ENCODE measurements at places on chromosomes 1 and 21.

- DNase-seq = no peak
Observed at GRCh38 chr1:156464335-156464734, 36.2 kb downstream of the MEF2D start.

DNA sequence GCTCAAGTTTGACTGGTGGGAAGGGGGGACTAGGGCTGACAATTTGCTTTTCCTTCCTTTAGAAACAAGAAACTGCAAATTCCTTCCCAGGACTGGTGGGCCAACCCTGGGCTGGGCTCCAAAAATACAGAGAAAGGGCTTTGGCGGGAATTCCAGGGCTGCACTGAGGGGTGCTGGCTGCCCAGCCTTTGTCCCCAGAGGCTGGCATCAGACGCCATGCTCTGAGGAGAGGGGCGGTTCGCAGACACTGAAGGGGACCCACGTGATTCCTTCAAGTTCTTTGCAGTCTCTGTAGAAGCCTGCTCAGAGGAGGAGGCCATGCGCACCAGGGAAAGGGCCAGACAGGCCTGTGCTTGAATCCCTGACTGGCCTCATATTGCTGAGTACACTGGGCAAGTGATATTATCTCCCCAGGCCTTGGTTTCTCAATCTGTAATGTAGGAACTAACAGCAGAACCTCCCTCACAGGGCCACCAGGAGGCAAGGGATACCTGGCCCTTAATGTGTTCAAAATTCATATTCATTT, 119.5 kb downstream of the EPHB2 start:
- DNase-seq = no peak

DNA sequence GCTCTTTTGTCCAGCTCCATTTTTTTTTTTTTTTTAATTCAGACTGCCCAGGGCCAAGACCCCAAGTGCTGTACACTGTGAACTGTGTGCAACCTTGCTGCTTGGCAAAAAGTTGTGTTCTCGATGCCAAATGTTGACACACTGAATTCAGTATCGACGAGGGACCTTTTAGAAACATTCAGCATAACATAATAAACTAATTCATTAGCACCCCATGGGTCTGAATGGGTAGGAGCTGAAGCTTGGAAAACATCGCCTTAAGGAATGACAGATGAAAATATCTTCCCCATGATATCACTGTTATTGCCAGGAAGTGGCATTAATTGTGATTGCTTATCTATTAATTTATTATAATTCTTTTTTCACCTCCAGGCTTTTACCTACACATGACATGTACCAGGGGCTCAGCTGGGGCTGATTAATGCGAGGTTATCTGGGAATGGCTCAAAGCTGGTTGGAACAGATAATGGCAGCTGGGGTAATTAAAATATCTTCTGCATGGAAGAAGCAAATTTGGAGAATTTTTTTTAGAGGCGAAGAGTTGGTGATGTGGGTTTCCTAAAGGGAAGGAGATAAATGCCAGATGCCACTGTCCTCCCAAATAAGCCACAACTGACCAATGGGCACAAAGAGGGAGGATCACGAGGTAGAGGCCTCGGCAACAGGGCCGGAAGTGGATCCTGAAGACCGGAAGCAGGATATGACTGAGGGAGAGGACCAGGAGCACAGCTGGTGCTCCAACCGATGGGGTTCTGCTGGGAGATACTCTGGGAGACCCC, 169.3 kb downstream of the GRIK3 start:
- no peak for DNase-seq

GRCh38 chr21:38376235-38376634, 119.4 kb downstream of the KCNJ15 start:
- no peak for DNase-seq

DNA sequence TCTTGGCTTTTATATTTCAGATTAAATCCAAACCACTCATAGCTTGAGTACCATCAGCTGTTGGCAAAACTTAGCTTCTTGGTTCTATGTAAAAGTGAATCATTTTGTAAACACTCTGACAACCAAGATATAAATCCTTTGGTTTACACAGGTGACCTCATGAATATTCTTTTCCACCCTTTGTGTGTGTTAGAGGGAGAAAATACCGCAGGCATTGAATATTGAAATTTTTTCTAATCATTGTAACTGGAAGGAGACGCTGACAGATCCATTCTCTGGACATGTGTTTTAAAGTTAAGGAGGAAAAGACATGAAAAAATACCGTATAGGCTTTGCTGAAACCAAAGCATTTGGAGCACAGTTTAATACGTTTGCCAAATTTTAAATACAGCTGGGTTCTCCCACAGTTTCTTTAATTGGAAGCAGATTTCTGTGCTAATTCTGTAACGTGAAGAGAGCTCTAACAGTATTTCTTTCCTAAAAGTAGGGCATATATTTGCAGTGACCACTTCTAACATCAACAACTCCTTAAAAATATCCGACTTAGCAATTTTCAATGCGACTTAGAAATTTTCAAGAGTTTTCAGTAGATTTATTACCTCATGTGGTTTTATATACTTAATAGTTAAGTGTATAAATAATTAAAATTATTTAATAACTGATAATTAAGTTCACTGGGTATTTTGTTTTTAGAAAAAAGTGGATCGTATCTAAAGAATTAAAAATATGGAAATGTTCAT, 388.2 kb downstream of the USP25 start:
- DNase-seq = no peak

DNA sequence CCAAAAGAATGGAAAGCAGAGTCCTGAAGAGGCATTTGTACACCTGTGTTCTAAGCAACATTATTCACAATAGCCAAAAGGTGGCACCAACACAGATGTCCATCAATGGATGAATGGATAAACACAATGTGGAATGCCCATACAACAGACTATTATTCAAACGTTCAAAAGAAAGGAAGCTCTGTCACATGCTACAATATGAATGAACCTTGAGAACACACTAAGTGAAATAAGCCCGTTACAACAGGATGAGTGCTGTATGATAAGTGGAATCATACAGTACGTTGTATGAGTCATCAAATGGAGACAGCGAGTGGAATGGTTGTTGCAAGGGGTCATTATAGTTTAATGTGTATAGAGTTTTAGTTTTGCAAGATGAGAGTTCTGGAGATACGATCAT, 80.1 kb downstream of the SH3BGR start:
- no peak for DNase-seq

DNA sequence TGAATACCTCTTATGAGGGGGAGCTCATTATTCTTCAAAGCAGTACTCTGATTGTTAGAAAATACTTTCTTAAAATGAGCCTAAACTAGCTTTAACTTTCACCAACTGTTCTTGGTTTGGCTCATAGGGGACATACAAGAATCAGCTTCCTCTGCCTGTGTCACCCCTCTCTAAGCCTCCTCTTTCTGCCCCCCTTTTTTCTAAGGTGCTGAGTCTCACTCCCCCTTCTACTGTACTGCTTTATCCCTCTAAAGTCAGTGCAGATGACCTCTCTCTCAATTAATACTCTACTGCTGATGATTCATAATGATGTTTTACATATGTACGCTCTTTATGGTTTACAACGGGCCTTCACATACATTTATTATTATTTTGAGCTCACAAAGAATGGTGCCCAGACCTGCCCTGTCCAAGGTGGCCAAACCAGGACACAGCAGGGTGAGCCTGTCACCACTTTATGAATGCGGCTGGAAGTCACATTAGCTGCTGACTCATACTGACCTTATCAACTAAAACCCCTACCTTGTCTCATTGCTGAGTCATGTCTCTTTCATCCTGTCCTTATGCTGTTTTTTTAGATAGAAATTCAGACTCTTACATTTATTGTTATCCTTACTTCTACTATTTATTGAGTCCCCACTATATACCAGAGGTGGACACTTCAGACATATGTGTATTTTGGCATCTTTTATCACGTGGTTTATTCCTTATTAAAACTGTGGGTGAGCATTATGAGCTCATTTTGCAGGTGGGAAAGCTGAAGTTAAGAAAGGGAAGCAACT, 126.9 kb downstream of the RNF220 start:
- no peak for DNase-seq

DNA sequence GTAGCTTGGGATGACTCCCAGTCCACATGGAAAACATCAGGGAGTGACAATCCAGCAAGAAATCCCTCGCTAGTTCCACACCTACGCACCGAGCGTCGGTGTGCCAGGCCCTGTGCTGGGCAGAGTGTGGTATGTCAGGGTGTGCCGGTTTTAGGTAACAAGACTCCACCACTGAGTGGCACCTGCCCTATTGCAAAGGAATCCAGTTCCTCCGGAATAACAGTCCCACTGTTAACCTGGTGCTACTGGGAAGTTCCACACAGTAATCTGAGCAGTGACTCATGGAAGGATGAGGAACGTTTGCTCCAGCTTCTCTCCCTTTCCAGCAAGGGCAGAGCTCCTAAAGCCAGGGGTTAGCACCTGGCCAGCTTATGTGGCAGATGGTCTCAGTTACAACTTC, 14.3 kb downstream of the RNF207 start:
- no peak for DNase-seq

DNA sequence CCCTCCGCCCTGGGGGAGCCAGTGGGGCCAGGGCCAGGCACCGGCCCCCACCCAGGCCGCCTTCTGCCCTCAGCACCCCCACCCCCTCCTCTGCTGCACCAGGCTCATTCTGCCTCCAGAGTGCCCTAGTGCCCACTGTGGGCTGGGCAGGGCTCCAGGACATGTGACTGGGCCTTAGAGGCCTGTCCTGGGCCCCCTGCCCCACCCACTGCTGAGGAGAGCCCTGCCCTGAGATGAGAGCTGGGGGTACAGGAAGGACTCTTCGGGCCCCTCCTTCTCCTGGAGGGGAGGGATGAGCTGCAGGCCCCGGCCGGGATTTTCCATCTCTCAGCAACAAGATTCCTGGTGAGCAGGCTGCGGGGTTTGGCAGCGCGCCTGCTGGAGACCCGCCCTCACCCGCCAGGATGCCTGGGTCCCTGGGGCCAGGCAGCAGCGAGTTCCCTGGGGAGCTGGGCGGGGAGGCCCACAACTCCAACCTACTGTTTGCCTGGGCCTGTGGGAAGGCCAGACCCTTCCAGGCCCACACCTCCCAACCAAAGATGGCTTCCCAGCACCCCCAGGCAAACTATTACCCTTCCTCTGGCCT, 14.0 kb downstream of the AHDC1 start:
- DNase-seq = no peak

GRCh38 chr1:8439015-8439702, 121.2 kb downstream of the SLC45A1 start:
- DNase-seq = peak; percentile 30

GRCh38 chr1:21659099-21659923, 9.8 kb downstream of the RAP1GAP start:
- DNase-seq = peak; percentile 54

- no peak for DNase-seq
Observed at GRCh38 chr1:223825767-223826748, 19.7 kb downstream of the TP53BP2 start.

- DNase-seq = no peak
Observed at GRCh38 chr1:17861685-17862084, 106.6 kb downstream of the ACTL8 start.

- peak; percentile 43 for DNase-seq
Observed at GRCh38 chr1:246329900-246330299, 177.2 kb downstream of the SMYD3 start.

GRCh38 chr1:58812468-58812867, 28.6 kb upstream of the JUN start:
- DNase-seq = no peak

- DNase-seq = no peak
Observed at GRCh38 chr1:60984062-60984799, 98.1 kb upstream of the NFIA start.

- DNase-seq = no peak
Observed at GRCh38 chr1:172711558-172711957, 52.7 kb downstream of the FASLG start.

GRCh38 chr1:29237852-29238619, 1.7 kb downstream of the PTPRU start:
- DNase-seq = no peak

DNA sequence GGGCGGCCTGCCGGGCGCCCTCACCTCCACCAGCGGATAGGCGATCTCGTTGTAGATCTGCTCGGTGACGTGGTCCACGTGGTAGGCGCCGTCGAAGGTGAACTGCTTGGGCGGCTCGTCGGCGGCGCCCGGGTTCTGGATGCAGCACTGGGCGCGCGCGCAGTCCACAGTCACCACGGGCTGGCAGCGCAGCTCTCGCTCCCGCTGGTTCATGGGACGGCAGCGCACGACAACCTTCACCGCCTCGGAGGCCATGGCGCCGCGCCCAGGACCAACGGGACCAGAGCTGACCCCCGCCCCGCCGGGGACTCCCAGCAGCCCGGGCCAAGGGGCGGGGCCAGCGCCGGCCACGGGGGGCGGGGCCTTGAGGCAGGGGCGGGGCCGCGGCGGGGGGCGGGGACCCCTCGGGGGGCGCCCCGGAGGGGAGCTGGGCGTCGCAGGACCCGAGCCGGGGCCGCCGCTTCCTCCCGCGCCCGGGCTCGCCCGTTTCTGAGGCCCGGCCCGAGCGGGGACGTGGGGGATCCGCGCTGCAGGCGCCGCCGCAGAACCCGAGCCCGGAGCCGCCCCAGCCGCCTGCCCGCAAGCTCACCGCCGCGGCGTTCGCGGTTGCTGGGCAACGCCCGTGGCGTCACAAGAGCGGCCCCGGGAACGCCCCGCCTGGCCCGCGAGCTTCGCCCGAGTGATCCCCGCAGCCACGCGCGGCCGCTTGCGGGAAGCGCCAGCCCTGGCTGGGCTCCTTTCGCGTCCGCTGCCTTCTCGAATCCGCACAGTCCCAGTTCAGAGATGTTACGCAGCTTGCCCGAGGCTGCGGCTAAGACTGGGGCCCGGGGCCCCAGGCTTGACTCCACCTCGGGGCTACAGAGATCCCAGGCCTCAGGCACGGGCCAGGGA, at the start of gene KIF17:
TSS of gene KIF17 (minus strand) at position 556 of the 891 bp plus-strand sequence. CDS start at position 255, 301 bp downstream.
- peak; percentile 47 for DNase-seq

GRCh38 chr21:42360317-42360716, 6.0 kb downstream of the TFF1 start:
- no peak for DNase-seq

- no peak for DNase-seq
Observed at GRCh38 chr1:147522775-147523174, 18.5 kb upstream of the BCL9 start.

DNA sequence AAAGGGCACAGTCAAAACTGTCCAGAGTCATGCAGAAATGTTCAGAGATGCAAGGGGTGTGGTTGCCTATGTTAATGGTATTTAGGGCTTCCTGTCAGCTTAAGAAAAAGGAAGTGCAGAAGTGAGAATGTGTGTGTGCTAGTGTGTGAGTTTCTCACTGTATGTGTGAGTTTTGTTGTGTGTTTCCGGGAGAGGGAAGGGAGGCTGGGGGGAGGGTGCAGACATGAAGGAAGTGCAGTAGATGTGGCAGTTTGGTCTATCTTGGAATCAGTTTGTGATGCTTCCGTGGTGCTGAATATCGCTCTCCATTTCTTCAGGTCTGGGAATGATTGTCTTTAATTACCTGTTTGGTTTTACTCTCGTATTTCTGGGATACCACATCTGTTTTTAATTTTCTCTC, 16.5 kb upstream of the ATP6V1G3 start:
- DNase-seq = peak; percentile 55

DNA sequence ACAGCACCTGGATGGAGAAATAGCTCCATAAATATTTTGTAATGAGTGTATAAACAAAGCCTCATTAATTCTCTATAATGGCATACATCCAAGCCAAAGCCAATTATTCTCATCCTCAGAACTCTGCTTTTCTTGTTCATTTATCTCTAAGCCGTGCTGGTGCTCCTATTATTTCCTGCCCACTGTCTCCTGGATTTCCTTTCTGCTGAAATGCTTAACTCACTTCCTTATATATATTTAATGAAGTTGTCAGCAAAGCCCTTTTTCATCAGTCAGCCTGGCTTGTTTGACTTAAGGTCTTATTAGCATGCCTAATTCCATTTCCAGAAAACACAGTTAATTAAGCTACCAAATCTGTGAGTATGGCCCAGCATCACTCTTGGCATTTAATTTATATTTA, 93.4 kb downstream of the SLC25A24 start:
- no peak for DNase-seq

GRCh38 chr1:46969014-46969619, 27.8 kb upstream of the CYP4A11 start:
- no peak for DNase-seq

GRCh38 chr1:63317817-63318152, 4.6 kb upstream of the FOXD3 start:
- DNase-seq = no peak
